ENCODE measurements at places on chromosomes 7 and 10.

DNA sequence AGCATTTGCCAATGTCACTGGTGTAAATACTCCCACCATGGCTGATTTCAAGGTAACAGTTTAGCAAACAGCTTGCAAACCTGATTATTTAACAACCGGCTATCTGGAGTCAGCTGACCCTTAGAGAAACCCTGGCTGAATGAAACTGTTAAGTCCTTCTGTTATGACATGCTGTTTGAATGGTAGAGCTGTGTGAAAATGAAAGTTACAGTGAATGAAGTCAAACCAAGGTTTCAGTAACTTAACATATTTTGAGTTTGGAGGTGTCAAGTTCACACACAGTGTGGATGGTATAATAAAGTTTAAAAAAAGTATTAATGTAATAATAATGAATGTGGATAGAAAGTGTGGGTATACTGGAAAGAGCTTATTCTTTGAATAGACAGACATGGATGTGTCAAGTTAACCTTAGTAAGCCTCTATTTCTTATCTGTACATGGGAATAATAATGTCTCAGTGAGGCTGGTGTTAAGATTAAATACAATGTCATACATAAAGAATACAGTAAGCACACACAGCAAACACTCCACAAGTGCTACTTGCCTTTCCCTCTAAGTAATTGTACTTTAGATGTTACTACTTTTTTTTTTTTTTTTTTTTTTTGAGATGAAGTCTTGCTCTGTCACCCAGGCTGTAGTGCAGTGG is 150.4 kb downstream of the TAX1BP1 start:
- no peak for DNase-seq

- DNase-seq = peak; percentile 70
These were observed 14.5 kb downstream of the LOXL4 start for GRCh38 chr10:98253499-98253898.

DNA sequence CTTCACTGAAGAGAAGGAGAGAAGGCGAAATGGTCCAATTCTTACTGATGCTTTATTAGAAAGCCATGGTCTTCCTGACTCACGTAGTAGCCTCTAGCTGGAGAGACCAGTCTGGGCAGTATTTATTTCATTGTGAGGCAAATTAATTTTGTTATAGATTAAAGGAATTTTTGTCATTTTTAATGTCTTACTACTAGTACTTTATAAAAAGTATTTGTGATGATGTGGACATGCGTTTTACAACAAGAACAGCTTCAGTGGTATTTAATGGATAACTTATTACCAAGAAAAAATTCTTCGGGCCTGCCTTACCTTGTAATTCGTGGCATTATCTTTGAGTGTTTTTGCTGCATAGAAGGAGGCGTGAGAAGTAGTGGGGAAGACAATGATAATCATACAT is 339.4 kb upstream of the SHH start:
- DNase-seq = no peak

- DNase-seq = peak; percentile 87
These were observed at the start of gene UPP1 for GRCh38 chr7:48089046-48090003. Gene UPP1, plus strand, starts transcription at chr7:48089265. Its CDS starts 5,519 bp downstream, at chr7:48094784.

- no peak for DNase-seq
These were observed 13.9 kb downstream of the OSBPL3 start for GRCh38 chr7:24965831-24966708.

GRCh38 chr10:22874189-22874854 is 53.5 kb upstream of the ARMC3 start:
- DNase-seq = no peak

DNA sequence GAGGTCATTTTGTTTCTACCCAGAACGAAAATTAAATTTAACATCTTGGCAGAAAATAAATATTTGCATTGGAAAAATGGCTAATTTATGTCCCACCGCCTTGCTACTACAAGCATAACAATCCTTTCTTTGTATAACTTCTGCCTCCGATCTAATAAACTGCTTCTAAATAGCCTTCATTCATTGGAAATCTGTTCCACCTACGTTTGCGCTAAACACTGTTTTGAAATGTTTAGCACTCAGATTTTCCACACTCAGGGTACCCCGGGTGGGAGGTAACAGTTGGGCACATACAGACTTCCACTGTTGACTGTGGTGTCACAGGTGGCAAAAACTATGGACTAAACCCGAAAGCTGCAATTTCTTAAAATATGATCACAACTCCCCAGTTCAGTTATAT is 96.4 kb downstream of the FGFR2 start:
- no peak for DNase-seq

DNA sequence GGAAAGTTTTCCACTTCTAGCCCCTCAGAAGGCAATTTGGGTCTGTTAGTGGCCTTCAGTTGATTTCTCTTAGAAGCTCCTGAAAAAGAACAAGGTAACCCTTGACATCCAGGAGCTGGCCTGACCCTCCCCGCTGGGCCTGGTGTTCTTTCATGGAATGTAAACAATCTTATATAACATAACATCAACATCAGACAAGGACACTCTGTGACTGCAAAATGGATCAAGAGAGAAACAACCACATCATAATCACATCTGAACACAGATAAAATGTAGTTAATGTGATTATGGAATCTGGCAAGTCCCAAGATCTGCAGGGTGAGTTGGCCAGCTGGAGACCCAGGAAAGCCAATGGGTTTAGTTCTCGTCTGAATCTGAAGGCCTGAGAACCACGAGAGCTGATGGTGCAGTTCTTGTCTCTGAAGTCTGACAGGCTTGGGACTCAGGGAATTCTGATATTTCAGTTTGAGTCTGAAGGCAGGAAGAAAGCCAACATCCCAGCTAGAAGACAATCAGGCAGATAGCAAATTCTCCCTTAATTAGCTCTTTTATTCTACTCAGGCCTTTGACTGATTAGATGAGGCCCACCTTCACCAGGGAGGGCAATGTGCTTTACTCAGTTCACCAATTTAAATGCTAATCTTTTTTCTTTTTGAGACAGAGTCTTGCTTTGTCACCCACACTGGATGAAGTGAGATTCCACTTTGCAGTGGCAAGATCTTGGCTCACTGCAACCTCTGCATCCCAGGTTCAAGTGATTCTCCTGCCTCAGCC is 91.4 kb upstream of the NAMPT start:
- no peak for DNase-seq

GRCh38 chr10:8289186-8289924 is 234.9 kb downstream of the GATA3 start:
- no peak for DNase-seq

DNA sequence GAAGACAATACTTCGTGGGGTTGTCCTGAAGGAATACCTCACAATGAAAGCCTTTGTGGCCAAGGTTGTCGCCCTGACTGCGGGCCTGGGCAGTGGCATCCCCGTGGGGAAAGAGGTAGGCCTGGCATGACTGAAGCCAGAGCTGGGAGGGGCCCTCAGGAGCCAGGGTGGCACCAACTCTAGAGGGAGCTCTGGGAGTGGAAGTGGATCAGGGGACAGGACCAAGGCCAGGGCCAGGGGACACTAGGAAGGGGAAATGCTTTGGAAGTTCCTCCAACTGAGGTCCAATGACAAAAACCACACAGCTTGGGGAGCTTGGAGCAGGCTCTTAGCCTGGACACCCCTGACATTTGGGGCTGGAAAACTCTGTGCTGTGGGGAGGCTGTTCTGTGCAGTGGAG is 5.8 kb downstream of the CLCN1 start:
- DNase-seq = no peak

DNA sequence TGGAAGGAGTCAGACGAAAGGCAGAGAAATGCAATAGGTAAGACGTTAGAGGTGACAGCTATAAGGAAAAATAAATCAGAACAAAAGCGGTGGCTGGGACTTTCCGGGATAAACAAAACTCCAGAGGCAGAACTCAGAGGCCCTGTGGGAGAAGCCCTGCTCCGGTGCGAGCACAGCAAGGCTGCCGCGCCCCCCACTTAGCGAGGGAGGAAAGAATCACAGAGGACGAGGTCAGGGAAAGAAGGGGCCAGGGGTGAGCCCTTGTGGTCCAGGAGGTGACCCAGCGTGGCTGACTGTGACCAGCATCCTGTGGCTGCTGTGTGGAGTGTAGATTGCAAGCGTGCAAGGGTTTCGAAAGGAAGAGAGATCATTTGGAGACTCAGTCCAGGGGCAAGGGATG is 591.8 kb upstream of the ADARB2 start:
- no peak for DNase-seq

GRCh38 chr10:92381543-92381954 is 90.6 kb downstream of the MARCHF5 start:
- no peak for DNase-seq

DNA sequence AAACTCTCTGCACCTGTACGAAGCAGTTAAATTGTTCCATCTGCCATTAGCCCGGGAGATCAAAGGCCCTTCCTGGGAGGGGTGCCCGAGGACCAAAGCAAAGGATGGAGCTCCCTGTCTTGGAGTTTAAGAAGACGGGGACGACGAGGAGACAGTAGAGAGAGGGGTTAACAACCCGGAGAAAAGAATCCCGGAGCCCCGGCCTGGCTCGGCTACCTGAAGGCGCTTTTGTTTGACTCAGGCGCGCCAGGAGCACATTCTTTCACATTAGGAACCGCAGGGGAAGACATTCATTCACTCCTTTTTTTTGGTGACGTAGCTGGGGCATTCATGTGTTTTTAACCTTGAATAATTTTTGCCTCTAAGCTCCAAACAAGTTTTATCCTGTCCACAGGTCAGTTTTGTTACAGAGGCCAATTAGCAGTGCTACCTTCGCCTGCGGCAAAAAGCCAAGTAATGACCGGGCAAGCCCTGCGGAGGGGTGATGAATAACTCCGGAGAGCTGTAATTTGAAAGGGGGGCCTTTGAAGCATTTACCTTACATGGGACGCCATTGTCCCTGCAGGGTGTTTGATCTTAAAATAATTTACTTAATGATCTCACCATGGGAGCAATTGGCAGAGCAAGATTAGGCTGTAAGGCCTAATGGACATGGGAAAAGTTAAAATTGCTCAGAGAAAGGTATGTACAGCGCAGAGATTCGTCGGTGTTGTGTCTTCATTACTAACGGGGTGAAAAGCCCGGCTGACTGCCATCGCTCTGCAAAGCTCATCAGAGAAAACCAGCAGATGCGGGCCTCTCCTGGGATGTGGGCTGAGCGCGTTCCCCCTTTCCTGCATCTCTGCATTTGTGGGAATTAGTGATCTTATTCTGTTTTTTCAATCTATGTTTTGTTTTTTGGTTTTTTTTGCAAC is 258.0 kb upstream of the SP4 start:
- no peak for DNase-seq

All from vagina (tissue), 2 donors.